ENCODE measurements at places on chromosomes 12 and 14.
A peak's percentile ranks its signal among the peaks of the same experiment; 100 is the strongest.

DNA sequence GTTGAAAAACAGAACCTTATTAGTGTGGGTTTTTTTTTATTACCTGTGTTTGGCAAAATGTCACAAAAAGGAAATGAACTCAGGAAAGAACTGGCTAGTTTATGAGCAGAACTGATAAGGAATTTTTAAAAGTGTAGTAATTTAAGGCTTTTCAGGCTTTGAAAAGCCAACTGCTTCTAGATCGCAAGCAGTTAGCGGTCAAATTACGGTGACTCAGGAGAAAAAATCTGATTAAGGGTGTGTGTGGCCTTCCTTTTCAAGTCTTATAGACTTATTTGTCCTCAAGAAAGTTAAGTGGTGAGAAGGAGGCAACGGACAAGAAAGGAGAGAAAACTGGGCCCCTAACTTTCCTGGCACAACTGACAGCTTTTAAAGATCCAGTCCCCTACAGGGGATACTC is 33.4 kb downstream of the PDZRN4 start:
- no peak for DNase-seq

DNA sequence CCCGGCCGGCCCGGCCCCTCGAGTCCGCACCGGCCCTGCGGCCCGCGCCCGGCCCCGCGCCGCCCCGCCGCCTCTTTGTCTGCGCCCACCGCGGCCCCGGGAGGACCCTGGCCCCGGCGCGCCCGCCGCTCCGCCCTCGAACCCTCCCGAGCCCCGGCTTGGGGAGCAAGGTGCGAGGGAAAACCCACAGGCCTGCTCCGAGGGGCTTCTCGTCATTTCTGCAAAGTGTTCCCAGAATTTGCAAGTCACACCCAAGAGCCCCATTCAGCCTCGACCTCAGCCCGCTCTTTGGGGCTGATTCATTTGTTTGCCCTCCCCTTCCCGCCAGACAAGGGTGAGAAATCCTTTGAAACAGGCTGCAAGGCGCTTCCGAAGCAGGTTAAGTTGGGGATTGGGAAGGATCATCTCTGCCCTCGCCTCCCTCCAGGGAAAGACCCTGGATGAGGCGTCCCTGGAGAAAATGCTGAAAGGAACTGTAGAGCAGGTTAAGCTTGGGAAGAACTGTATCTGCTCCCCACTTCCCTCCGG is 325 bp upstream of the CLIP1 start:
- no peak for DNase-seq

- no peak for DNase-seq
Observed at GRCh38 chr14:69423279-69423678, 24.8 kb downstream of the SLC39A9 start.

- DNase-seq: no peak
Observed at GRCh38 chr12:123991372-123991951, 18.4 kb downstream of the ZNF664 start.

- DNase-seq: no peak
Observed at GRCh38 chr12:57165741-57166140, 18.3 kb upstream of the LRP1-AS start.

- DNase-seq: no peak
Observed at GRCh38 chr14:31921721-31922120, 155.4 kb upstream of the ARHGAP5 start.

- DNase-seq: no peak
Observed at GRCh38 chr14:51782435-51782834, 78.0 kb upstream of the GNG2 start.

- no peak for DNase-seq
Observed at GRCh38 chr12:41032386-41032785, 155.7 kb upstream of the PDZRN4 start.

GRCh38 chr12:121005346-121005815 is 10.9 kb downstream of the C12orf43 start:
- peak; percentile 59 for DNase-seq

GRCh38 chr14:41718477-41719166 is 111.9 kb downstream of the LRFN5 start:
- DNase-seq: no peak

DNA sequence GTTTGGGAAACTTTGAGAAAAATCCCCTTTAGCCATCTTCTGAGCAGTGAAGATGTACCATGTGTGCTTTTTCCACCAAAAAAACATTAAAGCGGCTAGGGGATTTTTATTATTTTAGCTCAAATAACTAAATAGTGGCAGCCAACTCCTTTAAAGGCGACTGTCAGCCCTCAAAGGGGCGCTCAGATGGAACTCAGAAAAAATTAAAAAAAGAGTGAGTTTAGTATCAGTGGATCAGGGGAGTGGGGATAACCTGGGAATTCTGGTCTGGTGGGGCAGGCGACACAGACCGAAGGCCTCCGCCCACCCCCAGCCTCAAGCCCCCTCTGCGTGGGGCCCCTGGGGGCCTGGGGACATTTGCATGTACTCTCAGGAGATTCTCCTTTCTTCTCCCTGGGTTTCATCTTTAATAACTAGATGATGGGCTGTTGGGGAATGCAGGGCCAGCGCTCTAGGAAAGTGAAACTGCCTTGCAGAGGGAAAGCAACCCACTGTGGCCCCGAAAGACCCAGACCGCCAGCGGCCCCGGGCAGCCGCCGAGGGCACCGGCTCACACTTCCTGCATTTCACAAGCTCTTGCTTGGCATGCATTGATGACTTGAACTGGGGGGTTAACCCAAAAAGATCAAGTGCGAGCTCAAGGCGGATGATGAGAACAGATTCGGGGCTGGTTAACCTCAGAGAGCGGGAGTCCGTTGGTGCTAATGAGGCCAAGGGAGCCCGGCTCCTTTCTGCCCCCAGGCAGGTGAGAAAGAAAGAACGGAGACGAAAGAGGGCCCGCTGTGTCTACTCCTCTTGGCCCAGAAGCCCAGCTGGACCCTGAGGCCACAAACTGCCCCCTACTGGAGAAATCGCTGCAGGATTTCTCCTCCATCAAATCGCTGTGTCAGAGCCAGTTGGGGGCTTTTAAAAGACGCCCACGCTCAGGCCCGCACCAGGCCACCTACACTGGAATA is 7.3 kb upstream of the BATF start:
- DNase-seq: no peak

- no peak for DNase-seq
Observed at GRCh38 chr12:71703206-71703605, 17.3 kb downstream of the TMEM19 start.

GRCh38 chr14:89609500-89610100 is 192.6 kb upstream of the FOXN3 start:
- no peak for DNase-seq

DNA sequence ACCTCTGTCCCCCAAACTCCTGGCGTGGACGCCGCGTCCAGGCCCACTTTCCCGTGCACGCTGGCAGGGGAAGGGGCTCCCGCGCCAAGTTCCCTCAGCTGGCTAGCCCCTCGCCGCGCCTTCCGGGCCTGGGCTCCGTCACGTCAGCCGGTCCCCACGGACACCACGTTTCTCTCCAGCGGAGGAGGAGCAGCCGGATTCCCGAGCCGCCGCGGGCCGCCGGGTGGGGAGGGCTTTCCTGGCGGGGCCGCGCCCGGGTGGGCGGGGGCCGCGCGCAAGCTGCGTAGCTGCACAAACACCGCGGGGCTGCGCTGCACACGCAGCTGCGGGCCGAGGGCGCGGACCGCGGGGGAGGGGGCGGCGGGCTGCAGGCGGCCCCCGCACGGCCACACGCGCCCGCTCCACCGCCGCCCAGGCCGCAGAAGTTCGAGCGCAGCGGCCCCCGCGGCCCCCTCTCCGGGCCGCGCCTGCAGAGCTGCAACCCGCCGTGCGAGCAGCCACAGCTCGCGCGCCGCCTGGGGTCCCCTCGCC is 45.1 kb upstream of the PNMA1 start:
- DNase-seq: no peak

GRCh38 chr14:102893452-102893851 is 29.0 kb upstream of the AMN start:
- DNase-seq: no peak

DNA sequence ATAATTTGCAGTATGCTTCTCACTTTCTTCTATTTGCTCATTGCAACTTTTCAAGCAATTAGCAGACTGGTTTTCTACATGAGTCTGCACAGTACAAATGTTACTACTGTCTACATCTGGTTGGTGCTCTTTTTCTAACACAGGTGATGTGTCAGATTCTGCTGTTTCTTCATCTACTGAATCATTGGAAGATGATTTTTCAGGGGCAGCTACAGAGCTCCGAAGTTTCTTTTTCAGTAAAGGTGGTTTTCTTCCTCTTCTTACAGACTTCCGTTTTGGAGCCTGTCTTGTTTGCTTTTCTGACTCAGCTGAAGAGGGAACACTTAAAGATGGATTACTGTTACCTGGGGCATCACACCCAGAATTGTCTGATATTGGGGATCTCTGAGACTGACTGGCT is 62.1 kb downstream of the SCAF11 start:
- no peak for DNase-seq

- DNase-seq: no peak
Observed at GRCh38 chr14:93528884-93529558, 98.3 kb downstream of the UNC79 start.

DNA sequence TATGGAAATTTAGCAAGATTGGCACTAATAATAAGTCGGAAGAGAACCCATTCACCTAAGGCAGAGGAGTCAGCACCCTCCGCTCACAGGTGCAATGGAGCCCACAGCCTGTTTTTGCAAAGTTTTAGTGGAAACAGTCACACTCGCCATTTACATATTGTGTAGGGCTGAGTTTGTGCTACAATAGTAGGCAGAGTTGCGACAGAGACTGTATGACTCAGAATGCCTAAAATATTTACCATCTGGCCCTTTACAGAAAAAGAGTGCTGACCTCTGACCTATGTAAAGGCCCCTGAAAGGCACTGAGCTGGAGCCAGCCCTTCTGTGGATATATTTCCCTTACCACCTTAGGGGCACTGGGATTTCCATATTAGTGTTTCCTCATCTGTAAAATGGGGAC is 79.0 kb downstream of the PRIMA1 start:
- DNase-seq: no peak

DNA sequence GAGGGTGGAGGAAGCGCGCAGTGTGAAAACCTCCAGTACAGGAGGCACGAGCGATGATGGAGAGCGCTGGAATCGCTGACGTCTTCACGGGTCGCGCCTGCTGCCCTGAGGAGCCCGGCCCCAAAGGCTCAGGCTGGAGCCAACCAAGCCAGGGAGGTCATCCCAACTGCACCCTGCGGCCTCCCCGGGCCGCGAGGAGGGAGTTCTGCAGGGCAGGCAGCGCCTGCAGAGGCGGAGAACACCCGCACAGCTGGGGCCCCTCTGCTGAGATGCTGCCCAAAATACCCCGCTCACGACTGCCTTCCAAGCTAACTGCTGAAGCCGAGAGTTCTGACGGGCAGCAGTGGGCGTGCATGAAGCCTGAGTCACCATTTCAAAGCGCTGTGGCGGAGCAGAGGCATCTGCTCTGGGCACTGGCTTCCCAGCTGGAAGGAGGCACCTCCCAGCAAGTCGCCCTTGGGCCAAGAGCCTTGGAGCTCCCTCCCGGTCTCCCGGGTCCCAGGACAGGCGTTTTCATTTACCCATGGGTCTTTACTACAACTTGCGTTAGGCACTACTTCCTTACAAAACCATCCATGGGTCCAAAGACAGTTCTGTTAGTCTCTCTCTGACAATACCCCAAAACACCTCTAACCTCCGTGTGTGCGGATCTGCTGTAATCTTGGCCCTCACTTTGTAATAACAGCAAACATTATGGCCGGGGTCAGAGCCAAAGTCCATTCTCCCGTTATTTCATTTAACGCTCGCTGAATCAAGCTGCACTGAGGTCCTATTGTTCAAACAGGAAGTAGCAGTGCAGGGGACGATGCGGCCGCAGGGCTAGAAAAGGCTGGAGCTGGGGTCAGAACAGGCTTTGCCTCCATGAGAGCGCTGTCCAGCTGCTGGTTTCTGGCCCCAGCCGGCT is 60.1 kb upstream of the RIMBP2 start:
- DNase-seq: peak; percentile 88

- no peak for DNase-seq
Observed at GRCh38 chr12:25701290-25701689, 148.2 kb upstream of the LMNTD1 start.

DNA sequence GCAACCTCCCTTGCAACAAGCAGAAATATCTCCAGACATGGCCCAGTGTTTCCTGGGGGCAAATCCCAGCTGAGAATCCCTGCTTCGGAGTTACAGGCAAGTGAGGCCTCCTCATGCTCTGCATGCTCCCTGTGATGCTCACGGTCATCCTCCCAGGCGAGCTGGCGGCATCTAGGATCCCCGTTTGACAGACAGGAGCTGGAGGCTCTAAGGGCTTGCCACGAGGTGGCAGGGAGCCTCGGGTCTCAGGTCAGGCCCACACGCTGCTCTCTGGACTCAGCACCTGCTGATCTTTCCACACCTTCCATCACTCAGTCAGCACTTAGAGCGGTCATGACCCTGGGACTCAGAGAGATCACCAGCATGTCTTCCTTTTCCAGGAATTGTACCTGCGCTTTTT is 79.8 kb downstream of the CCDC92 start:
- DNase-seq: no peak

DNA sequence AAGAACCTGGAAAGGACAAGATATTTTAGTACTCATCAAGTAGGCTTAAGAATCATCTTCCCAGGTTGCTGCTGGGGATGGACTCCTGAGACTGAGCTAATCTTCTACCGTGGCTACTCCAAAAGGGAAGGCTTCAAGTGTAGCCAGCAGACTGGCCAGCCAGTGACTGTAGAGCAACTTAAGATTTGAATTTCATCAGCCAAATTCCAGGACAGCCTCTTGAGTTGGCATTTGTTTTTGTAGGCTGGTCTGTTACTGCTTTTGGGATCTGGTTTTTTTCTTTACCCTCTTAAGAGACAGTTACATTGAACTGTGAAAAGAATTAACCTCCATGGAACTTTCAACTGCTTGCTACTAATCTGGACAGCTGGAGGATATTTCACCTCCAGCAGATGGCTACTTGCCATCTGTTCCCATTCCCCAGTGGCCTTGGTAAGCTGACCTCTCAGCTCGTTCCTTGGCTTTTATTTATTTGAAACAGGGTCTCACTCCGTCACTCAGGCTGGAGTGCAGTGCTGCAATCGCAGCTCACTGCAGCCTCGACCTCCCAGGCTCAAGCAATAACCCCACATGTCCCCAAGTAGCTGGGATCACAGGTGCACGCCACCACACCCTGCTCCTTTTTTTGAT is 20.7 kb downstream of the VTI1B start:
- DNase-seq: no peak

DNA sequence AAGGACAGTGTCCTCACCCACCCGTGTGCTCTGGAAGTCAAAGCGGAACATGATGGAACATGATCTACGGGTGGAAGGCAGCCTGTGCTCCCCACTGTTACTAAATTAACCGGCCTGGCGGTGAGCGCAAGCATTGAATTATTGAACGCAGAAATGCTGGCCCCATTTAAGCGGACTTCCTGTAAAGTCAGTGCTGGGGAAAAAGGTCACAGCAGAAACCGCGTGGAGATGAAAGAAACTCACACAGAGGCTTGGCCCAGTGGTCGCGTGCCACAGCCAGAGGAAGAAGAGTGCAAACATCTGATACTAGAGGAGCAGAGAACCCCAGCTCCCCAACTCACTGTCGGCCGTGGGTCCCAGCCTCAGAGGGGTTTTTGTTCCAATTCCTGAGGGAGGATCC is 321.2 kb downstream of the ADGRD1 start:
- DNase-seq: no peak

DNA sequence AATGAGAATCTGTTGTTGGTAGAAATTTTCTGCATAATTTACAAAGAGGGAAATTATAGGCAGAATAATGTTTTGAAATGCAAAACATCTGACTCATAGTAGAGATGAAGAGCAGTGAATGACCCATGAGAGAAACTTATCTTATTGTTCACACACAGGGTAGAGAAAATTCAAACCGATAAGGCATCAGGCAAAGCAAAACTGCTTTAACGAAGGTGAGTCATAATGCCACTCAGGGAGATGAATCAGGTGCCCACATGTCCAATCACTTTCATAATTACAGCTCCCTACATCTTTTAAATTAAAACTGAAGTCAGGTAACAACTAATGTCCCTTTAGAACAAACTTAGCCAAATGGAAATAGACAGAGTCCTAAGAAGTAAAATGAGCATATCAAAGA is 265.6 kb upstream of the GARIN6 start:
- DNase-seq: no peak

Data from HuH-7 (cell line).